ENCODE measurements at places on chromosomes 16 and 17. TPM values are rescaled to one million over a fixed set of nuclear protein-coding genes. Genes with fewer than 3 reads are reported as not detected.

GRCh38 chr16:79437764-79438751 is 162.5 kb downstream of the MAF start:
- H3K27ac ChIP-seq, result no peak overlapping the region
- H3K4me3 ChIP-seq, result no peak overlapping the region
- no peaks in the 10 kb centered on the region for H3K36me3 ChIP-seq
- H3K4me1 ChIP-seq, result peaks cover 15% of the 10 kb centered on the region
- peak; percentile 86 for DNase-seq
- no peaks in the 10 kb centered on the region for H3K27me3 ChIP-seq

DNA sequence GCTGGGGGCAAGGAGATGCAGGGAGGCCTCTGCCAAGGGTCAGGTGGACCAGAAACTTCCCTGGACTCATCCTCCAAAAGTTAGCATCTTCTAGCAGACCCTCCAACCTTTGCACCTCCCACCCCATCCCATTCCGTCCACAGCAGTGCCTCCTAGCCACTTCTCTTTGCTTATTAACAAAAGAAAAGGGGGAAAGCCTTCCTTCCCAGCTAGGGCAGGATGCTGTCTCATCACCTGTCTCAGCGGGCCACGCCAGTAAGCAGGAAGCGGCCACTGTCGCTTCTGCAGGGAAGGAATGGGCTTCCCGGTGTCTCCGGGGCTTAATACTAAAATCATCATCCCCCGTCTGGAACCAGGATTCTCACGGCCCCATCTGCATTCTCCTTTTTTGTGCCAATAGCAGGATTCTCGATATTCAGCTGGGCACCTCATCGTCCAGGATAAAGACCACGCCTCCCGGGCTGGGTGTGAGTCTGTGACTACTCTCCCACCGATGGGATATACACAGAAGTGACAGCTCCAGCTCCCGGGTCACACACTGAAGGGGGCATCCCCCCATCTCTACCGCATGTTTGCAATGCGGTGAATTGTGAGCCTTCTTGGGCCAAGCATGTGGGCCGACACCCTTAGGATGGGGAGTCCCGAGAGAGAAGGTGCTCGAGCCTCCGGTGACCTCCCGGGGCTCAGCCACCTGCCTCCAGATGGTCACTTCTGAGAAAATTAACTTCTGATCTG is 15.5 kb upstream of the RBFOX3 start:
- no peak for DNase-seq
- no peak overlapping the region for H3K4me3 ChIP-seq
- no peaks in the 10 kb centered on the region for H3K36me3 ChIP-seq
- no peaks in the 10 kb centered on the region for H3K27me3 ChIP-seq
- no peak overlapping the region for H3K27ac ChIP-seq

GRCh38 chr16:79554912-79555311 is 45.6 kb downstream of the MAF start:
- no peak overlapping the region for H3K4me3 ChIP-seq
- no peak overlapping the region for H3K27ac ChIP-seq
- H3K4me1 ChIP-seq, result no peaks in the 10 kb centered on the region
- no peak for DNase-seq
- no peaks in the 10 kb centered on the region for H3K27me3 ChIP-seq
- H3K36me3 ChIP-seq, result no peaks in the 10 kb centered on the region

- H3K27me3 ChIP-seq, result no peaks in the 10 kb centered on the region
- DNase-seq, result peak; percentile 14
- H3K4me3 ChIP-seq, result no peak overlapping the region
- peaks cover 34% of the 10 kb centered on the region for H3K4me1 ChIP-seq
- no peaks in the 10 kb centered on the region for H3K36me3 ChIP-seq
These were observed 4.1 kb downstream of the CCDC102A start for GRCh38 chr16:57532266-57532625.

- no peaks in the 10 kb centered on the region for H3K27me3 ChIP-seq
- H3K4me1 ChIP-seq, result peaks cover 35% of the 10 kb centered on the region
- no peaks in the 10 kb centered on the region for H3K36me3 ChIP-seq
- DNase-seq, result peak; percentile 63
These were observed 128.4 kb upstream of the TNRC6C start for GRCh38 chr17:77829843-77830799.

DNA sequence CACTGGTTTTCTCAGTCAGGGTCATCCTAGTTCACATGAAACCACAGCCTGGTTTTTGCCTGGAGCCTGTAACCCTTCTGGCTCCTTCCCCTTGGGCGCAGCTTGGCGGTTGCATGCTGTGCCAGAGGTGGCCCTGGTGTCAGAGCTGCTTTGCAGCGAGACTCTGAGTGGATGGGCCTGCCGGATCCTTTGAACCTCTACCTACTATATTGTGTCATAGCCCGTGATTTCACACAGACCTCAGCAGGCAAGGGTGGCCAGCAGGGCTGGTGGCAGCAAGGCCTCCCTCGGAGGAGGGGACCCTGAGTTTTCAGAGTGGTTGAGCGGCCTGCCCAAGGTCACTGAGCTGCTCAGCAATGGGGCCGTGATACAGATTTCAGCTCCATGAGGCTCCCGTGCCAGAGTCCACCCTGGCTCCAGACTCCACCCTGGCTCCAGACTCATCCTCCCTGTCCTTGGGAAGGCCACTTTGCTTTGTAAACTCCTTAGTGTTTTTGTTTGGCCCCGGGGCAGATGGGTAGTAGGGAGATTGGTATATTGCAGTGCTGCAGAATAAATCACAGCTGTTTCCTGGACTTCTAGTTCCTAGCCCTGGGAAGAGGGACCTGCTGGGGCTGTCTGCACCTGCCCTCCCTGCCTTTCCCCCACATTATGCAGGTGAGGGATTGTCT is 9.7 kb downstream of the MPRIP start:
- DNase-seq, result peak; percentile 54
- H3K4me1 ChIP-seq, result peaks cover 32% of the 10 kb centered on the region
- no peak overlapping the region for H3K27ac ChIP-seq
- H3K4me3 ChIP-seq, result no peak overlapping the region

DNA sequence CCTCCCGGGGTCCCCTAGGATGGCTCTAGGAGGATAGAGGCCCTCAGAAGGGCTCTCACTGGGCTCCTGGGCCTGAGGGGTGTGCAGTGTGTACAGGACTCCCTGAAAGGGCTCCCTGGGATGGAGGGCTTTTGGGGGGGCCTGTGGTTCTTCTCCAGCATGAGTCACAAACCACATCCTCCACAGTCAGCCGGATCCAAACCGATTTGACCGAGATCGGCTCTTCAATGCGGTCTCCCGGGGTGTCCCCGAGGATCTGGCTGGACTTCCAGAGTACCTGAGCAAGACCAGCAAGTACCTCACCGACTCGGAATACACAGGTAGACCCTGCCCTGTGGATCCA is 4.5 kb downstream of the TRPV2 start:
- no peaks in the 10 kb centered on the region for H3K36me3 ChIP-seq
- H3K27ac ChIP-seq, result no peak overlapping the region
- no peak for DNase-seq
- no peaks in the 10 kb centered on the region for H3K27me3 ChIP-seq

DNA sequence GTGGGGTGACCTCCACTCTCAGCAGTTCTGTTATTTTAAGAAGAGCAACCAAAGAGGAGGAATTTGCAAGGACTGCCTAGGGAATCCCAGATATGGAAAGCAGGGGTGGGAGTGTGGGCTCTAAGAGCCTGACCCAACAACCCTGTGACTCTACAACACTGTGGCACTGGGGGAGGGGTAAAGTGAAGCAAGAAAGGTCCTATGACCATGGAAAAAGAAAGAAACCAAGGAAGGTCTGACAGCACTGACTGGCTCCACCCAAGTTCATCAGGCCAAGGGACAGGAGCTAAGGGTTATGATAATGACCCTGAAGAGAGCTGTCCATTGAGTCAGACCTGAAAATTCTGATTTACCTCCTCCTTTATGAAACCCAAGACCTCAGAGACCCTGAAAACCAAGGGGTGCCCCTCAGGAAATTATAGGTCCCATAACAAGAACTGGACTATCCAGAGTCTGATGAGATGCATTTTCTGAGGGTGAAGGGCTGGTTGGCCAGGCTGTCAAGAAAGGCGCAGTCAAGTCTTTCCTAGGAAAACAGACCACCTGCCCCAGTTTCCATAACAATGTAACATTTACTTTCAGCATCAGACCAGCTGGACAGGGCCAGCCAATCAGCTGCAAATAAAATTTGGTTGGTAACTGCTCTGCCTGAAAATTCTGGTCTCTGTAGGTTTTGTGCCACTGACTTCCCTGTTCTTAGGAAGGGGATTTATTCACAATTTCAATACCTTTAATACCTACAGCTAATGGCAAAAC is 53.8 kb upstream of the MTMR4 start:
- H3K4me3 ChIP-seq, result no peak overlapping the region
- no peaks in the 10 kb centered on the region for H3K27me3 ChIP-seq
- DNase-seq, result no peak
- H3K27ac ChIP-seq, result no peak overlapping the region

- no peak overlapping the region for H3K27ac ChIP-seq
- DNase-seq, result no peak
- no peaks in the 10 kb centered on the region for H3K27me3 ChIP-seq
- H3K4me1 ChIP-seq, result peaks cover 6% of the 10 kb centered on the region
- H3K4me3 ChIP-seq, result no peak overlapping the region
These were observed 20.0 kb downstream of the UBALD1 start for GRCh38 chr16:4594433-4595410.

GRCh38 chr17:18937981-18938691 is 13.8 kb upstream of the SLC5A10 start:
- H3K27me3 ChIP-seq, result no peaks in the 10 kb centered on the region
- no peak for DNase-seq
- H3K27ac ChIP-seq, result no peak overlapping the region
- H3K36me3 ChIP-seq, result no peaks in the 10 kb centered on the region

GRCh38 chr16:51175081-51175480 is 24.0 kb upstream of the SALL1 start:
- no peak overlapping the region for H3K27ac ChIP-seq
- no peaks in the 10 kb centered on the region for H3K4me1 ChIP-seq
- H3K4me3 ChIP-seq, result no peak overlapping the region
- no peaks in the 10 kb centered on the region for H3K36me3 ChIP-seq
- H3K27me3 ChIP-seq, result no peaks in the 10 kb centered on the region
- DNase-seq, result no peak

GRCh38 chr17:20997711-20998570 is 44.9 kb downstream of the USP22 start:
- H3K36me3 ChIP-seq, result no peaks in the 10 kb centered on the region
- H3K27me3 ChIP-seq, result no peaks in the 10 kb centered on the region
- peak overlapping the region; percentile 66 for H3K27ac ChIP-seq
- DNase-seq, result no peak

DNA sequence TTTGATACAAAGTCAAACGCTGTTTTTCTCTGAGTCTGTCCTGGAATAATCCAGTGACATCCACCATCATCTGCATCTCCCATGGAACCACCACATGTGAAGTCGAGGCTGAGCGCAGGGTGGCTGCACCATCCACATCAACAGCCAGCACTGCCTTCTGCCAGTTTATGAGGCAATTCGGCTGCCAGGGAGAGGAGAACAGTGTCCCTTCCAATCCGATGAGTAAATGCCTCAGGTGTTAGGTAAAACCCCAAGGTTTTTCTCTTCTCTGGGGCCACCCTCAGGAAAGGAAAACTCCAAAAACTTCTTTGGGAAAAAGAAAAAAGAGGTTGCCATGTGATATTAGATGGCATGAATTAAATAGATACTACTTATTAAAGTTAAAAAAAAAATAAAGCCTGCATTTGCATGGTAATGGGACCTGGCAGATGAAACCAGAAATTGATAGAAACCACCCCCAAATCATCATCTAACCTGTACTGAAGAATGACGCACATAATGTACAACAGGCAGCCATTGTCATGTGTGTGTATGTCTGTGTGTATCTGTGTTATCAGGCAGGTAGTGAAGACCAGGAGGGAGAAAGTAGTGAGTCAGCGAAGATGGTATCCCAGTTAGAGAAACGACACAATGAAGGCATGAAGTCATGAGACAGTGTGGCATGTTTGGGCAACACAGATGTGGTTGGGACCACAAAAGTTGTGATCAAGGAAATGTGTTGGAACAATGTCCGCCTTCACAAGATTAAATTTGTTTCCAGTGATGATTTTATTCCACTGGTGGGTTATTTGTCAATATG is 478.7 kb downstream of the CDH13 start:
- DNase-seq, result no peak
- H3K27ac ChIP-seq, result no peak overlapping the region
- no peaks in the 10 kb centered on the region for H3K36me3 ChIP-seq
- no peaks in the 10 kb centered on the region for H3K4me1 ChIP-seq
- H3K4me3 ChIP-seq, result no peak overlapping the region

DNA sequence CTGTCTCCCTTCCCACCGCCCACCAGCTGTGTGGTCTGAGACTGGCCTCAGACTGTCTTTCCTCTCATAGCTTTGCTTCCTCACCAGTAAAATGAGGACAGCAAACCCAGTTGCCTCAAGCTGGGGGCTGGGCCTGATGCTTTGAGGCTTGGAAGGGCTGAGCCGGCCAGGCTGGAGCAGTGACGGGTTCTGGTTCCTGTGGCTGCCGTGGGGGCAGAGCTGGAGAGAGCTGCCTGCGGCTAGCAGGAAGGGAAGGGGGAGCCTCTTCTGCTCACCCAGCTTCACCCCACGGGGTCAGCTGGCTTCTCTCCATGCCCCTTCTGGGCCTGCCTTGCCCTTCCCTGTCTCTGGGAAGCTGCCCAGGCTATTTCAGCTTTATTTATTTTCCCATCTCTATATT is 23.7 kb downstream of the LASP1 start:
- H3K4me3 ChIP-seq, result no peak overlapping the region
- H3K36me3 ChIP-seq, result no peaks in the 10 kb centered on the region
- no peak overlapping the region for H3K27ac ChIP-seq
- DNase-seq, result no peak

DNA sequence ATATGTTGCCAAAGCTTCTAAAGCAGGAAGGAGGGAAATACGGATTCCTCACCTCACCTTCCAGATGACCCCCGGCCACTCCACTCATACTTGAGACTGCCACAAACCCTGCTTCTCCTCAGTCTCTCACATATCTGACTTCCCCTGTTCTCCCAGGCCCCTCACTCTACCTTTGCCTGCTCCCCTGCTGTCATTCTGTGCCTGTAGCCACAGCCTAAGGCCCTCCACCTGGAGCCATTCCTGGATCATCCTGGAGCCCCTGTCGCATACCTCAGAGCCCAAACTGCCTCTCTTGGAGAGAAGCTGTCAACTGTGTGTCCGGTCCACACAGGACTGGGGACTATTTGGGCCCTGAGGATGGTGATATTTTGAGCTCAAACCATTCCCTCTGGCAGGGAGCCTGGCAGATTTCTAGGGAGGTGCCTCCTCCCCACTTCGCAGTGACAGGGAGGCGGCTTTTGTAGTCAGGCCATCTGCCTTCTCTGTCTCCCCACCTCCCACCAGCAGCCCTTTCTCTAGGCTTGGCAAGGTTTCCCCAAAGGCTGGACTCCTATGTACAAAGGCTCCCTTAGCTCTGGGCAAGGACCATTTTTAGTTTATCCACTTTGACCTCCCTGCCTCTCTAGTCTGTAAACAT is 2.3 kb upstream of the MED24 start:
- DNase-seq, result no peak
- peaks cover 13% of the 10 kb centered on the region for H3K4me1 ChIP-seq
- no peaks in the 10 kb centered on the region for H3K36me3 ChIP-seq
- H3K27me3 ChIP-seq, result no peaks in the 10 kb centered on the region
- no peak overlapping the region for H3K4me3 ChIP-seq

Gene EVPLL
- 1.7 TPM for total RNA-seq

Gene CLEC3A
- total RNA-seq, result 0.55 TPM

Gene MYO15B
- 142 TPM for total RNA-seq

Gene CIITA
- 6.3 TPM for total RNA-seq

Gene BEAN1
- 6.1 TPM for total RNA-seq

Gene PRR11
- 5.3 TPM for total RNA-seq

Gene MT4
- total RNA-seq, result not detected
